MV-4-11 (cell line): ENCODE measurements at places on chromosomes 6 and 20.

- no peak for DNase-seq
These were observed 5.2 kb downstream of the SLC35D3 start for GRCh38 chr6:136927292-136927691.

DNA sequence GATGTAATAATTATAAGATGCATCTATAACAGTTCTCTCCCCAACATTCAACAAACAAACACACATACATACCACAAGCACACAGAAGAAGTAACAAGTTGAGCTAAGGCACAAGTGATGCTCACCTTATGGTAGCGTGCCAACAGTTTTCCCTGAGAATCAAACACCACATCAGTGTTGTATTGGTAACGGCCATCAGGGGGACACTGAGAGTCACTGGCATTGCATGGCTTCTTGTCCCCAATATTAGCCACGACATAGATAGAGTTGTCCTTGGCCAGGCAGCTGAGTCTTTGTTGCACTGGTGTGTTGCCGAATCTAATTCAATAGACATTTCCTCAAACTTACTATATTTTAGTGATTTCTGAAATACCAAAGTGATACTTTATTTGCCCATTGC lies 14.8 kb upstream of the VNN1 start:
- no peak for DNase-seq

DNA sequence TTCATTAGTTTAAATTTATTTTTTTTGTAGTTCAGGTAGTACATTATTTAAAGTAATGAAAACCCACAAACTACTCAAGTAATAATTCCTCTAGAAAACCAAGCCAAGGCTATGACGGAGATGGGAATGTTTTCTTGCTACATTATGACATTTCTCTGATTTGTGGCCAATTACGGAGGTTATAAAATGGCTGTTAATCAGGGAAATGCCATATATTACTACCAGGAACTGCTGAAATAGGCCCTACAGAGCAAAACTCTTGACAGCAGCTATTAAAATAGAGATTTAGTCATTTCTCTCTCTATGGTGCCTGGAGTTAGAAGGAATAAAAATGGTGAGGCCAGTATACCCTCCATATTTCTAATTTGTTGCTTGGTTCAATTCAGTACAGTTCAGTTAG lies 280.0 kb downstream of the ARHGAP18 start:
- DNase-seq, result no peak

- no peak for DNase-seq
These were observed 81.9 kb upstream of the RREB1 start for GRCh38 chr6:7025861-7026260.

DNA sequence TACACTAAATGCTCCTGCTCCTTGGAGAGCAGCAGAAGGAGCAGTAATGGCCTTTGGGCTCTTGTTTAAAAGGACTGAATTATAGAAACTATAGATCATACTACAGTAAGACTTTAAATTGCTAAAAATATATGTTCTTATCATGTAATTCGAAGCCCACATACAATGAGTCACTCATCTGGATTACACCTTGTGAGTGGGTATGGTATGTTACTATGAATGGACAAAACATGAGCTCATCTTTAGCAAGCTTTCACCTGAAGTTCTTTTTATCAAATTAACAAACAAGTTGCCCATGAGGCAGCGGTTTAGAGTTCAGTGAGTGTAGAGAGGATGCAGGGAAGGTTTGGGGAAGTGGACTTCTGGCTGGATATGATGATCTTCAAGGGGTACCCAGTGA lies 114.4 kb upstream of the CCN2 start:
- DNase-seq, result no peak

- DNase-seq, result no peak
These were observed 1.2 kb downstream of the KAT14 start for GRCh38 chr20:18138639-18139583.

- peak; percentile 14 for DNase-seq
These were observed 2.4 kb downstream of the MYBL2 start for GRCh38 chr20:43669332-43669731.

GRCh38 chr6:124008000-124008987 lies 204.6 kb downstream of the NKAIN2 start:
- DNase-seq, result no peak

GRCh38 chr6:3752531-3753227 lies 1.2 kb upstream of the PXDC1 start:
- no peak for DNase-seq

- DNase-seq, result no peak
These were observed 312.0 kb downstream of the ZFAND3 start for GRCh38 chr6:38131527-38131965.

GRCh38 chr6:30915591-30915946 lies 1.5 kb downstream of the VARS2 start:
- DNase-seq, result peak; percentile 61

GRCh38 chr20:54646156-54646517 lies 170.7 kb downstream of the DOK5 start:
- no peak for DNase-seq

- no peak for DNase-seq
These were observed 404 bp downstream of the SLC22A23 start for GRCh38 chr6:3456395-3456897.

- peak; percentile 23 for DNase-seq
These were observed 18.1 kb upstream of the SAMHD1 start for GRCh38 chr20:36969478-36970186.

GRCh38 chr6:67184405-67184804 lies 1450.7 kb upstream of the ADGRB3 start:
- DNase-seq, result no peak

DNA sequence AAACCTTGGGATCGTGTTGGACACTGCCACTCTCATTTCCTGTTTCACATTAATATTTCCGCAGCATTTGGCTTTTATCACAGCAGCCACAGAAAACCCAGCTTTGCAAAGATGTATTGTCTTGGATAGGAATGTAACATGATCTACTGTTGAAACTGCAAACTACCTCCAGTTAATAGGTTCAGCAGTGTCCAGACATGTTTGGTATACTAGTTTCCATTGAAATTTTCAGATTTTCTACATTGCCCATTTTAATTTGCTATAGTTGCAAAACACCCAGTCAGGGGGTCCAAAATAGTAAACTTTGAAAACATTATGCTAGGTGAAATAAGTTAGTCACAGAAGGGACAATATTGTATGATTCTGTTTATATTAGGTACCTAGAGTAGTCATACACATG lies 3.3 kb downstream of the ANKRD6 start:
- no peak for DNase-seq

GRCh38 chr20:40702504-40702903 lies 13.5 kb upstream of the MAFB start:
- DNase-seq, result no peak

GRCh38 chr6:161360520-161360919 lies 86.7 kb upstream of the AGPAT4 start:
- peak; percentile 9 for DNase-seq

DNA sequence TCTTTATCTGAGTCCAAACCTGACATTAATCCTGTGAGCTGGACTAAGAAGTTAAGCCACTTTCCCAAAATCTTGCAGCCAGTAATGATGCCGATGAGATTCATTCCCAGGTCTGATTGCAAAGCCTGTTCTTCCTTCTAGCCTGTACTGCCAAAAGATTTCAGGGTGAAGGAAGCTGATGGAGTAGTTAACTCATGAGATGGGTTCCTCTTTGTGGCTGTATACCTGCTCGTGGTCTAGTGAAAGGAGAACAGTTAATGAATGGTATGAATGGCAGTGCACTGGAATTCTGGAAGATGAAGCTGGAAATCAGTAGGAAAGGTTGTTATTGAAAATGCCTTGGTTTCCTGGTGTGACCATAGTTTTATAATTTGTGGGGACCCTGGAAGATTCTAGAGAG lies 112.0 kb downstream of the FYN start:
- no peak for DNase-seq

- DNase-seq, result no peak
These were observed 61.6 kb downstream of the IRF4 start for GRCh38 chr6:453152-453551.

GRCh38 chr6:22250486-22250885 lies 46.4 kb downstream of the PRL start:
- no peak for DNase-seq

- peak; percentile 28 for DNase-seq
These were observed 552.8 kb upstream of the CITED2 start for GRCh38 chr6:139927236-139927635.

- no peak for DNase-seq
These were observed 40.0 kb downstream of the SLC9A8 start for GRCh38 chr20:49852522-49853080.

- no peak for DNase-seq
These were observed 28.3 kb upstream of the SH3BGRL2 start for GRCh38 chr6:79602859-79603258.

DNA sequence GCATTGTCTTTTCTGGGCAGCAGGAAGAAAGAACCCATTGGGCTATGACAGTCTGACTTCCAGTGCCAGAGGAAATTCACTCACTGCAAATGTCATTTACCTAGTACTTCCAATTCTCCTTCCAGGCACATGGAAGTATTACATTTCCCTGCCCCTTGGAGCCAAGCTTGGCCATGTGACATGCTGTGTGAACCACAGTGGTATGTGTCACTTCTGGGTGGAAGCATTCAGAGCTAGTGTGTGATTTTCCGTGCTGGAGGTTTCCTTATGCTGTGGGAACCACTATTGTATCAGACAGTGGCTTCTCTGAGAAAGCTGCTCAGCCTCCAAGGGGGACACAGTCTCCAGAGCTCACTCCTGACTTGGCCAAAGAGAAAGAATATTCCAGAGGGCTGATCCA lies 387.6 kb downstream of the CDC5L start:
- DNase-seq, result no peak

GRCh38 chr20:7728338-7728737 lies 211.9 kb downstream of the HAO1 start:
- peak; percentile 4 for DNase-seq

- peak; percentile 89 for DNase-seq
These were observed 6.0 kb downstream of the PNLDC1 start for GRCh38 chr6:159806021-159806458.

DNA sequence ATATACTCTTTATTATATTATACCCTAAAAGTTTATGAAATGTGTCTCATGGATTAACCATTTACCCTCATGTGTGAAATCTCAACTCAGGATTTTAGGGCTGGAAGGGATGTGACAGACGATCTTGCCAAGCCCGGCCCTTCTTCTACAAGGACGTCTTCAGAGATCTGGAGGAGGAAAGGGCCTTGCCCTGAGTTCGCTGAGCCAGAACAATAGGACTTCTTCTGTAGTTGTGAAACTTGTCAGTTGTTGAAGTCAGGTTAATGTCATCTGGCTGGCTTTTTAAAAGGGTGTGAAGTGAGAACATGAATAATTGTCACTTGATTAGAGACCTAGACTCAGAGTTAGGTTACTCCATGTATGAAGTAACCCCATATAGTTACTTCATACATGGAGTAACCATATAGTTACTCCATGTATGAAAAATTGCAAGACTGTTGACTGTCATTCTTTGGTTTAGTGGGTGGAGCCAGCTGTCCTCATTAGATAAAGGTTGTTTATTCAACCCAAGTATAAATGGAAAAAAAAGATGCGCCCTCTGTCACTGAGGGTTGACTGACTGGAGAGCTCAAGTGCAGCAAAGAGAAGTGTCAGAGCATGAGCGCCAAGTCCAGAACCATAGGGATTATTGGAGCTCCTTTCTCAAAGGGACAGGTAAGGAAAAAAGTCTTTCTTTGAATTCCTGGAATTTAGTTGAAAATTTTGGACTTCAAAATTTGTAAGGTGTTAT lies at the start of gene ARG1:
ARG1 (plus strand) TSS at position 541 of the 730 bp plus-strand sequence; CDS start at position 598, 57 bp downstream.
- DNase-seq, result no peak

- no peak for DNase-seq
These were observed 146.0 kb downstream of the EYA2 start for GRCh38 chr20:47040506-47041125.
